ENCODE measurements at places on chromosomes 13 and 19.

DNA sequence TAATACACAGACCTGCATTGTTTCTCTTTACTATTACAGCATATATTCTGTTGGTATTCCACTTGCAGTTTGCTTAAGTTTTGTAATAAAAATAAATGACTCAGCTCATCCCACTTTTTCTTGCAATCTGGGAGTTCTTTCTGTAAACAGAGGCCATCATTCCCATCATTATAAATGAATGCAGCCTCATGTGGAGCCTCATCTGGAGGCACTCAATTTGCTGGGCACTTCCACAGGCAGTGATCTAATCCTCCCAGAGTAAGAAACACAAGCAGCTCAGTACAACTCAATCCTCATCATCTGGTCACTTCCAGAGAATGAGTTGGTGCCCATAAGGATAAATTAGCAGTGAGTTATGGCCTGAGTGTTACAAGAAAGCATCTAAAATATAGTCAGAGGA is 2801.9 kb downstream of the PCDH9 start:
- DNase-seq, result no peak

DNA sequence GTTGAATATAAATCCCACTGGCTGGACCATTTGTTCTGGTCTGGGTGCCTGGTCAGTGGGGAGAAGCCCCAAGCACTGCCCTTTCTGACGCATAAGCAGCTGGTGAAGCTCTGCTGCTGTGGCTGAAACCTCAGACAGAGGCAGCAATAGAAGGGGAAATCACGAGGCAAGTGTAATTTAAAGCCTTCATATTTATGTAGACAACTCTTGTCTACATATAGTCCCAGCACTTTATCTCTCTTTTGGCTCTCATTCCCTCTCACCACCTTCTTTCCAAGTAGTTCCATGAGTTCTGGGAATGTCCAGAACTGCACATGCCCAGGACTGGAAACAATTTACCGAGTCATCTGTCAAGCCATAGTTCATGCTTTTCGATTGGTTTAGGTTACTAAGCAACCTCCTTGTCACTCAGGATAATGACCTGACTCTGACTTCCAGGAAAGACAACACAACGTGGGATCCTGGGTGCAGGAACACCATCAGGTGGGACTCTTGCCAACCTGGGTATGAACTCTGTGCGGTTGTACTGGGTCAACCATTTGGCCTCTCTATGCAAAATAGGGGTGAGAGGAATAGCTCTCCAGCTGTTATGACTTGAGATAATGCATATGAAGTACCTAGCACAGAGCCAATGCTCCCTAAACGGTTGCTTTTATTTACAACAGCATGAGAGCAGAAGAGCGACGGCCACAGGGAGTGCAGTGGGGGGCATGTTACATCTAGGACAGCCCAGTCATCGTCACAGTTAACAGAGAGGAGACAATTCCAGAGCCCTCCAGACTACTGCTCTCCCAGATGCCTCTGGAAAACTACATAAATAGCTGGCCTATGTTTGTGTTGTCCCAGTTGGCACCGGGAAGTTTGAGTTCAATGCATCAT is 321.9 kb downstream of the FOXO1 start:
- DNase-seq, result no peak

DNA sequence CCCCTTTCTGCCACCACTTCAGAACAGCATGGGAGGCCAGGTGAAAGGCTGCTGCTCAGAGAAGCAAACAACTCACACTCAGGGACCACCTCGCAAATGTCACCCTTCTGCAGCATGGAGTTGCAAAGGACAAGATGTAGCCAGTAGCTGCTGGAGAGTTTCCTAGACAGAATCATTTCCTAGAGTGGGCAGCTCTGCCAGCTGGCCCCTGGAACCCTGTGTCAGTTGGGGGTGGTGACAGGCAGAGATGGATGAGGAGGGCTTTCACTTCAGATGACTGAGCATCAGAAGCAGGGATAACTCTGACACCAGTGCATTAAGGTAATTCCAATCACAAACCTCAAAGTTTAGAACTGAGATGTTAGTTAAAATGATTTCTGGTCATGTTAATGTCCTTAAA is 34.4 kb upstream of the EPHX3 start:
- no peak for DNase-seq

DNA sequence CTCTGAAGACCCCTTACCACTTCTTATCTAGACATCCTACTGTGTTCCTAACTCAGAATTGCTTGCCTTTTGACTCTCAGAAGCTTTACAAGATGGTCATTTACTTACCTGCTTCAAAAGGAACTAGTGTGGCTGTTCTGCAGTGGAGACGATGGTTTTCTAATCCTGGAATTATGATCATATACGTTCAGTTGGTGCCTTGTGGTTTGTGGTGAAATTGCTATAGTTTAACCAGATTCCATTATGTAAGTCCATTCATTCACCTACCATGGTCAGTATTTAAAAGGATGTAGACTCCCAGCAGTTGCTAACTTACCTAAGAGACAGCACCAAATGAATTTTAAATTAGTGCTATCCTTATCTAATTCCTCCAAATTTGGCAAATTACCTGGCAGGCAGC is 210.9 kb downstream of the SHISA2 start:
- no peak for DNase-seq

DNA sequence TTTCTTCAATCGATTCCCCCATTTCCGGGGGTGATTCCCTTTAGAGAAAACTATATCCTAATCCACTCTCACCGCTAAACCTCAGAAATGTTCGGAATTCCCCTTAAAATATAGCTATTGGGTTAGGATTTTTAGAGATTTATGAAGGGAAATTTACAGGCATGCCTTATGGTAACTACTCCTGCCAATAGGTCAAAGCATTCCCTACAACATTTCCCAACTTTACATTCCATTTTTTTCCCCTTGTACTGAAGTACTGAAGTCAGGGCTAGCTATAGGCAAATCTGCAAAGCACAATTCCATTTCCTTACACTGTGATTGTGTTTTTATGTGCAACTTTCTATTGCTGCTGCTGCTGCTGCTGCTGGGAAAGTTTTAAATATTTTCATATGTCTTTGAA is 2.1 kb downstream of the EDNRB start:
- DNase-seq, result no peak

DNA sequence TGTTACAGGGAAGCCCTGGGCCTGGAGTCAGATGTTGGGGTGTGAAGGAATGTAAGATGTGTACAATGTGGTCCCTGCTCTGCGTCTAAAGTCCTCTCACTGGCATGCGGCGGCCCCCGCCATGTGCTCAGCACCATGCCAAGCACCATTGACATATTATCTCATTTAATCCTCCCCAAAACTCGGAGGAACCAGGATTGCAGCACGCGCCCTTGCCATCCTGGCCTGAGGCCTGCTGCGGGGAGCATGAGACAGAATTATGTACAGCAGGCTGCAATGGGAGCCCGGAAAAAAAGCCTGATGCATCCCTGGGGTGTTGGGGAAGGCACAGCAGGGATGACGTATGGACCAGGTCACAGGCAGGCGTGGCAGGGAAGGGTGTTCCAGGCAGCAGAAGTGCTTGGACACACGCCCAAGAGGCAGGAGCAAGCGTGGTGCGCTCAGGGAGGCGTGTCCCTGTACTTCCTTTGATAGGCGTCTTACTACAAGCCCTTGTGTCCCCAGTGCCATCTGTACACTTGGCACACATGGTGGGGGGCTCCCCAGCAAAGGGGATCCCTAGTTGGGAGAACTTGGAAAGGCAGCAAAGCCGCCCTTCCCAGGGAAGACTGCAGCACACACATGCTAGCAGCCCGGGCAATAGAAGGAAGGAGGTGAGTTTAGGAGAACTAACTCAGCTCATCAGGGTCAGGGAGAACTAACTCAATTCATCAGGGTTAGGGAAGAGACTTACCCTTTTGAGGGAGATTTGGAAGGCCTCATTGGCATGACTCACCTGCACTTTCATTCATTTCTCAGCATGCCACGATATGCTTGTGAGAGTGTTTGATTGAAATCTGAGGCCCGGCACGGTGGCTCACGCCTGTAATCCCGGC is 3.4 kb downstream of the EVI5L start:
- DNase-seq, result no peak

- DNase-seq, result no peak
These were observed at the start of gene FBN3 for GRCh38 chr19:8149261-8150094. TSS of gene FBN3 (minus strand) at chr19:8149592. CDS start at chr19:8147480, 2,112 bp downstream.

DNA sequence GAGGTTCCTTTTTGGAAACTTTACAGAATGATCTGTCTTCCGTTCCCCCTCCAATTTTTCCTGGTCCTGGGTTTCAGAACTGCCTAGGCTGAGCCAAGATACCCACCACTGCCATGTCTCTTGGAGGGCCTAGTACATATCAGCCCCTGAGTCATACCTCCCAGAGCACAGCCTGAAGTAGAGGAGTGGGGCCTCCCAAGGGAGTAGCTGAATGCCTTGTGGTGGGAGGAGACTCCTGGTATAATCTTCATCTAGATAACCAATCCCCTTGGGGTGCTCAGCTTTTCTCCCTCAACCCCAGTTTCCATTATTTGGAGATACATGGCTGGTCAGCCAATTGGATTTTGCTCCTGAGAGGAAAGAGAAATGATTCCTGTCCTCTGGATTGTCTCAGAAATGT is 30.3 kb downstream of the ZNF763 start:
- DNase-seq, result no peak

DNA sequence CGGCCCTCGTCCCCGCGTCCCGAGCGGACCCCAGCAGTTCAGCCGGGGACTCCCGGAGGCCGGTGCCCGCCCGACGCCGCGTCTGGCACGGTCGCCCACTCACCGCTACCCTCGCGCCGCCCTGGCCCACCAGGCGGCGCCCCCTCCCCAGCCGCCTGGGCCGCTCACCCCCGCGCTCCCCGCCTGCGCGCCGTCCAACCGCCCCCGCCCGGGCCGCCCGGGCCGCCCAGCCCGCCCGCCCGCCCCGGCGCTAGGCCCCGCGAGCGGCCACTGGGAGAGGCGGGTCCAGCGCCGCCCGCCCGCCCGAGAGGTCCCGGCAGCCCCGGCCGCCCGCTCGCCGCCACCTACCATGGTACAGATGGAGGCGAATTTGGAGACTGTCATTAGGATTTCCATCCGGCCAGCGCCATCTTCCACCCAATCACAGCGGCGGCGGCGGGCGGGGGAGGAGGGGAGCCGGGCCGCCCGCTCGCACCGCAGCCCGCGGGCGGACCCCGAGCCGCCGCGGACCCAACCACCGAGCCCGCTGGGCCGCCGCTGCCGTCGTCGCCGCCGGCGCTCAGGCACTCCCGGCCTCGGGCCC is at the start of gene USP12:
Gene USP12 (minus strand): TSS at position 568 of the 583 bp plus-strand sequence. CDS start 172 bp downstream, at position 396.
- peak; percentile 55 for DNase-seq

DNA sequence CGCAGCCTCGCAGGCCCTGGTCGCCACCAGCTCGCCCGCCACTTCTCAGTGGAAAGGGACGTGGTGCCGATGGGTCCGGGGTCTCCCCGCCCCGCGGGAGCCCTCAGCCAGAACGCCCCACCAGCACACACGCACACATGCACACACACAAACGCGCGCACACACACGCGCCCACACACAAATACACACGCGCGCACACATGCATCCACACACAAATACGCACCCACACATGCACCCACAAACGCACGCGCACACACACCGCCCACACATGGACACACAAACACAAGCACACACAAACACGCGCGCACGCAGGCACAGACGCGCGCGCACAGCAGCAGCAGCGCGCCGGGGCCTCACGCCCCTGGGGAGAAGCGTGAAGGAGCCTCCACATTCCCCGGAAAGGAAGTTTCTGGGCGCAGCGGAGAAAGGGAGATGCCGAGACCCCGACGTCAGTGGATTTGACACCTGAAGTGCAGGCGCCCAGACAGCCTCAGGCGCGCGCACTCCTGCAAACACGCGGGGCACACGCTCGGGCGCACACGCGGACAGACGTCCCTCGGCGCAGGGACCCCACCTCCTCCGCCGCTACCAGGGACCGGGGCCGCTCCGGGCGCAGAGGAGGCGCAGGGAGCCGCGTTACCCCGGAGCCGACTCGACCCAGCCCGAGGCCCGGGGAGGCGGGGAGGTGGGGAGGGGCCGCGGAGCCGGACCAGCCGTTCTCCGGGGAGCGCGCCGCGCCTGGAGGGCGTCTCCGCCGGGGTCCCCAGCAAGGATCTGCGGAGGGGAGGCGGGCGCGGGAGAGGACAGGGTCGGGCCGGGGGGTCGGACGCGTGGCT is 622 bp downstream of the RASA3 start:
- peak; percentile 46 for DNase-seq

DNA sequence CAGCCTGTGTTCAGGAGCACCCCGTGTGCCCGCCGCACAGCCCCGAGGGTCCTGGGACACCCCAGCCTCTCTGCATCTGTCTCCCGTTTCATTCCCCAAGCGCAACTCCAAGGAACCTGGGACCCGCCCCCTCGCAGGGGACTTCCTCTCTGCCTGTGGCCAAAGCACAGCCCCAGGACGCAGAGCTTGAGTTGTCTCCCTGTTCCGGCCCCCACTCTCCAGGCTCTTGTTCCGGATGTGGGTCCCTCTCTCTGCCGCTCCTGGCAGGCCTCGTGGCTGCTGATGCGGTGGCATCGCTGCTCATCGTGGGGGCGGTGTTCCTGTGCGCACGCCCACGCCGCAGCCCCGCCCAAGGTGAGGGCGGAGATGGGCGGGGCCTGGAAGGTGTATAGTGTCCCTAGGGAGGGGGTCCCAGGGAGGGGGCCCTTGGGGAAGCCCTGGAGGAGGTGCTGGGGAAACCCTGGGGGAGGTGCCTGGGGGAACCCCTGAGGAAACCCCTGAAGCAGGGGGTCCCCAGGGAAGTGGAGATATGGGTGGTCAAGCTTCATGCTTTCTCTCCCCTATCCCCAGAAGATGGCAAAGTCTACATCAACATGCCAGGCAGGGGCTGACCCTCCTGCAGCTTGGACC is 1.3 kb downstream of the HCST start:
- DNase-seq, result peak; percentile 85

DNA sequence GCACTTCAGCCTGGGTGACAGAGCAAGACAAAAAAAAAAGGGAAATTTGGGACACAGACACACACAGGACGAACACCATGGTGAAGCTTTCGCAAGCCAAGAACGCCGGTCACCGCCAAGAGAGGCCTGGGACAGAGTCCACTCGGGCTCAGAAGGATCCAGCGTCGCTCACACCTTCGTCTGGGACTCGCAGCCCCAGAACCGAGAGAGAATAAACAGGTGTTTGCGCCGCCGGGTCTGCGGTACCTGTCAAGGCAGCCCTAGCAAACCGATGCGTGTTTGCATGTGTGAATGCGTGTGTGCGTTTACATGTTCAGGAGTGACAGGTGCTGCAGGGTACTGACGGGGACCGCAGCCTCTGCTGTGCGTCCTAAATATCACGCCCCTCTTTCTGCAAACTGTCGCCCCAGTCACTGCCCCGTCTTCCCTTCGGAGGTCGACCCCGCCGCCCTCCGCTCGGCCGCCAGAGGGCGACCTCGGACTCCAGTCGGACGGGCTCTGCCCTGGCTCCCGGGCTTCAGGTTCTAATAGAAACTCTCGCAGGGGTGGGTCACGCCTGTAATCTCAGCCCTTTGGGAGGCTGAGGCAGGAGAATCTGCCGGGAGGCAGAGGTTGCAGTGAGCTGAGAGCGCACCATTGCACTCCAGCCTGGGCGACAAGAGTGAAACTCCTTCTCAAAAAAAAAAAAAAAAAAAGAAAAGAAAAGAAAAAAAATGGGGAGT is 11.8 kb upstream of the CSNK1G2 start:
- peak; percentile 70 for DNase-seq

- DNase-seq, result no peak
These were observed 9.8 kb downstream of the ZGLP1 start for GRCh38 chr19:10299545-10300458.

GRCh38 chr19:1991018-1991913 is 24.2 kb downstream of the BTBD2 start:
- DNase-seq, result no peak

GRCh38 chr19:29550896-29551295 is 25.1 kb downstream of the VSTM2B start:
- DNase-seq, result no peak
